Activated T-helper 1 cell treated with anti-CD3 and anti-CD28 coated beads, Interleukin-2, amount 50 U/mL, for 16 hours (primary cell): ENCODE measurements at places on chromosomes 3 and 15.

DNA sequence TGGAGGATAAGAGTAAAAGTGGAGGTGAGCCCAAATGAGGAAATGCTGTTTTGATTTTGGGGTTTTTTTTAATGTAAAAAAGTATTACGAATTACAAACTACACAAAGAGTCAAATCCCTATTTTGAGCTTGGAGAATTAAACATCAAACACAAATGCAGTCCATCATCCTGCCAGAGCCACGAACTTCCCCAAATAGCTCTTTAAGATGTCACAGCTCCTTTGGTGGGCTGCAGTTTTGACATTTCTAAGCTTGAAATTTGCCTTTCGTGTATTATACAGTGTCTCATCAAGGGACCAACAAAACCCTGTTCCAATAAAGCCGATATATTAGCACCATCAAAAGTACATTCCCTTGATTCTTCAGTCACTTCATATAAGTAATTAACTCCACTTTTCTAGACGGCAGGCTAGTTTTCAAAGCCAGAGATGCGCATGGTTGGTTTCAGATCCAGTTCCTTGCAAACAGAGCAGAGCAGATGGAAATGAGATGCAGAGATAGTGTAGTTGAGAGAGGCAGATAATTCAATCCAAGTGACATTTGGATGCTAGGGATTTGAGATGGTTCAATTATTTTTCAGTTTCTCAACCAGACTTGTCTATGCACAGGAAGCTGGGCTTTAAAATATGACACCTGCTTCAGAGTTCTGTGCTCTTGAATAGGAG is 580.9 kb downstream of the EDEM1 start:
- no peak for DNase-seq

DNA sequence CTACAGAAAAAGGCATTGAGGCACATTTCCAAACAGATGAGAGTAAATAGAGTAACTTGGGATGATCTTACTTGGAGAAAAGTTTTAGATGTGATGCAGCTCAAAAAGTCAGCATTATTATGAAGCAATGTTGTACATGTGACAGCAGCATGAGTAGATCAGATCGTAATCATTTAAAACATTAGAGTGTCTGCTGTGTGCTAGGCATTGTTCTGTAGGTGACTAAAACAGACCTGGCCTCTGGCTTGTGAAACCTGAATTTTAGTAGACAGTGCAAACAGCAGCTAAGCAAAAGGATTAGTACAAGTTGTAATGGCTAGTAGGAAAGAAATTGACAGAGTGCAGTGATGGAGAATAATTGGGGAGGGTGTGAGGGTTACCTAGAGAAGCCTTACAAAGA is 15.1 kb downstream of the UBE2E1 start:
- no peak for DNase-seq

- no peak for DNase-seq
Observed at GRCh38 chr3:48241796-48242455, 1.0 kb downstream of the ZNF589 start.

- no peak for DNase-seq
Observed at GRCh38 chr3:149902498-149903139, 68.1 kb downstream of the PFN2 start.

DNA sequence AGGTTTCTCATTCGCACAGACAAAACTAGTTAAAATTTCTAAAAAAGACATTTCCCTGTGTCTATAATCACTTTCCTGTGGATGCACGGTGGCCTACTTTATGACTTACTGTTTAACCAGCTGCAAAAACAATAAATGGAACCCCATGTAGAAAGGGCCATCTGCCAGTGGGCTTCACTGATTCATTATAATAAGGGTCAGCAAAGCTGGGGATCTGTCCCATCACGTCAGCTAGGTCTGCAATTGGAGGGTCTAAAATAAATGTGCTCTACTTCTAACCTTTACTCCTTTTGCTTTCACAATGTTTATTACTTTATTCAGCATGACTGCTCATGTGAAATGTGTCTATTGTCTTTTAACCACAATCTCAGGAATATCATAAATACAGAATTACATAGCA is 43.1 kb upstream of the NMD3 start:
- no peak for DNase-seq

- no peak for DNase-seq
Observed at GRCh38 chr15:100879464-100880138, at the start of gene ALDH1A3. Gene ALDH1A3 (plus strand): TSS chr15:100879831. CDS start chr15:100879908, 77 bp downstream.

DNA sequence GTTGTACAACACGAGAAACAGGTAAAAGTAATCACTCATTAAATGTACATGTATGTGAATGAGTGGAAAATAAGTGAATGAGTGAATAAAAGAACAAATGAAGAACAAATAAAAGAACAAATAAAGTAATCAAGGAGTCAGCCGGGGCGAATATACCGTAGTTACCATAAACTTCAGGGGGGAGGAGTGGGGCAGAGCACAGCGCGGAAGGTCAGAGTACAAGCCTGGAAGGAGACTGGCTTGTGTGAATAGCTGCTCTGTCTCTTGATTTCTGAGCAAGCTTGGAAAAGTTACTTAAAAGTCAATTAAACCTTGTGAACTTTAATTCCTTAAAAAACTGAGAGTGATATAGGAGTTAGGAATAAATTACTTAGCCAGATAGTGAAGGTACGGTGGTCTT is 466.5 kb upstream of the CNTN4 start:
- DNase-seq: no peak

- no peak for DNase-seq
Observed at GRCh38 chr15:80431635-80432344, 27.6 kb downstream of the ARNT2 start.

DNA sequence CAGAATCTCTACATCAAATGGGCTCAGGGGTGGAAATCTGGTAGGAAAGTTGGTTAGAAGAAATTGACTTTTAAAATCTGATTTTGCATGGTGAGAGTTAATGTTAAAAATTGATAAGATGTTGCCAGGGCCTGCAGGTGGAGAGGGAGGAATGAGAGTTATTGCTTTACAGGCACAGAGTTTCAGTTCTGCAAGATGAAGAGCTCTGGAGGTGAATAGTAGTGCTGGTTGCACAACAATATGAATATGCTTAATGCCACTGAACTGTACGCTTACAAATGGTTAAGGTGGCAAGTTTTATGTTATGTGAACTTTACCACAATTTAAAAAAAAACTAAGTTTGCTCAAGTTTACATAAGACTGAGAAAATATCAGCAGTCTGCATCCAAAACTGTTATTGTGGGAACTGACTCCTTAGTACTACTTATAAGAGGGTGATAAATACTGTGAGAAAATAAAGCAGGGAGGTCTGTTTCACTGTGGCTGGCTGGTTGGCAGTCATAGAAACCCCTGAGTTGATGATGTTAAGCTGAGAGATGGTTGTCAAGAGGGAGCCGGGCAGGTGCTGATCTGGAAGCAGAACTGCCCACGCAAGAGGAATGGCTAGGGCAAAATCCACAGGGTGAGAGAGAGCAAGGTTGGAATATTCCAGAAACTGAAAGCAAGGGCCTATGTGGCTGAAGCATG is 144.9 kb downstream of the EDEM1 start:
- DNase-seq: no peak

- DNase-seq: no peak
Observed at GRCh38 chr15:55344206-55344605, 25.2 kb downstream of the PIGB start.

DNA sequence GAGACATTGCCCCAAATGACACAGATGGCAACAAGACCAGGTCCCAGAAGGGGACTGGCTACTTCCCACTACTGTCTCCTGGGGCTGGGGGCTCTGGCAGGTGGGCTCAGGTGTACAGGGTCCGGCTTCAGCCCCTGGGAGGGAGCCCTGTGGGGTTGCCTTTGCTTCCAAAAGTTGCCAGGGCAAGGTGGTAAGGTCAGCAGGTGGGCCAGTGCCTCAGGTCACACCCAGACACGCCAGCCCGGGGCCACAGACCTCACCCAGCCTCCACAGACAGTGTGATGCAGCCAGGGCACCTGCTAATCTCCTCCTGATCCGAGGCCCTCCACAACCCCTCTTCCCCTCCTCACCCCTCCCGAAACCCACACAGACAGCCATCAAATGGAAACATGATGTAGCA is 7.5 kb downstream of the OXTR start:
- no peak for DNase-seq

DNA sequence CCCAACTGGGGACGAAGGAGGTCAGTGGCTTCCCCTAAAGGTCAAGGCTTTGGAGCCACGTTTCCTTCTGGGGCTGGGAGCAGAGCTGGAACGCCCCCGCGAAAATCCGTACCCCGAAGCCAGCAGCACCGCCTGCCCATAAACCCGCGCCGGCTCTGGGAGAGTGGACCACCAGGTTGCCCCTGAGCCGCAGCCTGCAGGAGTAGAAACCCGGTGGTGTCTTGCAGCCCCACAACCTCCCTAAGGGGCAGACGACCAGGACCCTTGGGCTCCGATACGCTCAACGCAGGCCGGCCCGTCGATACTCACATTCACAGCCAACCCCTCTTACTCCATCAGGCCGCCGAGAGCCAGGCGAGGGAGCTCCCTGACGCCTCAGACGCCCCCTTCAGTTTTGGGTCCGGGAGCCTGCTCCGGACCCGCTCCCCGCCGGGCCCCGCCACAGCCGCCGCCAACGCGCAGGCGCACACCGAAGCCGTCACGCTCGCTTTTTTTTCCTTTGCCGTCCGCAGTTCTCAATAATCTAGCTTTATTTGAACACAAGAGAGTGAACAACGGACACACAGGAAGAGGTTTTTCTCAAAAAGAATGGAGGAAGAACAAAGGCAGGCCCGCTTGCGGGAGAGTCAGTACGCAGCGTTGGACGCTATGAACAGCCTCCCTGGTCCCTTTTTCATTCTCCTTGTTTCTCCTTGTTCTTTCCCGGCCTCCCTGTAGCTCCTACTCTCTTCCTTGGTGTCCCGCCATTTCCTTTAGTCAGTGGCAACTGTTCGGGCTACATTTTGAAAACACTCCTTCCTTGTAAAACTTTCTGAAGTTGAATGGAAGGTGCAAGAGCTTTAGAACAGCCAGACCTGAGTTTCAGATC is at the start of gene ZNF106:
Gene ZNF106, minus strand, starts transcription at position 471 of the 868 bp plus-strand sequence. CDS start 18,852 bp downstream, outside the sequence.
- DNase-seq: peak; percentile 69

DNA sequence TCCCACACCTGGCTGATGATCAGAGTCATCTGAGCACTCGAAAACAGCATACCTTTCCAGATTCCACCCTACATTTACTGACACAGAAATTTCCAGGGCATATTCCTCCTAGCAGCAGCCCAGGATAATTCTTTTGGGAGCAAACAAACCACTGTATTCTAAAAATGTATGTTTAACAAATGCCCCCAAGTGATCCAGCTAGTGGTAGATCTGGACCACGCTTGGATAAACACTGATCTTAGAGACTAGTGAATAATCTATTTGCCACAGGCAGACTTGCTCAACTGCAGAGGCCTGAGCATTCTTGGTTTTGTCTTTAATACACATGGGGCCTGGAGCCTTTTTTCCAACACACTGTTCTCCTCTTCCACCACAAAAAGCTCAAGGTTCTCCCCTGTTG is 89.6 kb downstream of the TM4SF4 start:
- DNase-seq: no peak

- no peak for DNase-seq
Observed at GRCh38 chr15:56774356-56774755, 41.0 kb upstream of the ZNF280D start.

GRCh38 chr3:9408061-9408460 is 10.6 kb downstream of the SETD5 start:
- DNase-seq: no peak
